ENCODE measurements at places on chromosomes 2 and 18.
A peak's percentile ranks its signal among the peaks of the same experiment; 100 is the strongest.

DNA sequence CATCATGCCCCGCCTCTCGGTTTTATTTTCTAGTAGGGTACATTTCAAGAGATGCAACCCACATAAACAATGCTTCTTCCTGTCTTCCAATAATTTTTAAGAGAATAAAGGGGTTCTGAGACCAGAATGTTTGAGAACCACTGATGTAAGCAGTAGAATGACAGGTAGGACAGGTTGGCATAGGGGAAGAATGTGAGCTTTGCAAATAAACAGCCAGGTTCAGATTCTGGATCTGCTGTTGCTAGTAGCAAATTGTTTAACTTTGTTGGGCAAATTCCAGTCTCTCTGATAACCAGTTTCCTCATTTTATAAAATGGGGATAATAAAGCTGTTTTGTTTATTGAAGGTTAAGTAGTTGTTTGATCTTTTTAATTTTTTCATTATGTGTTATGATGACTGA, 32.8 kb downstream of the SOCS6 start:
- DNase-seq = no peak

- DNase-seq = no peak
Observed at GRCh38 chr2:79771493-79771892, 258.6 kb downstream of the CTNNA2 start.

- no peak for DNase-seq
Observed at GRCh38 chr2:236107536-236107935, 60.6 kb downstream of the GBX2 start.

DNA sequence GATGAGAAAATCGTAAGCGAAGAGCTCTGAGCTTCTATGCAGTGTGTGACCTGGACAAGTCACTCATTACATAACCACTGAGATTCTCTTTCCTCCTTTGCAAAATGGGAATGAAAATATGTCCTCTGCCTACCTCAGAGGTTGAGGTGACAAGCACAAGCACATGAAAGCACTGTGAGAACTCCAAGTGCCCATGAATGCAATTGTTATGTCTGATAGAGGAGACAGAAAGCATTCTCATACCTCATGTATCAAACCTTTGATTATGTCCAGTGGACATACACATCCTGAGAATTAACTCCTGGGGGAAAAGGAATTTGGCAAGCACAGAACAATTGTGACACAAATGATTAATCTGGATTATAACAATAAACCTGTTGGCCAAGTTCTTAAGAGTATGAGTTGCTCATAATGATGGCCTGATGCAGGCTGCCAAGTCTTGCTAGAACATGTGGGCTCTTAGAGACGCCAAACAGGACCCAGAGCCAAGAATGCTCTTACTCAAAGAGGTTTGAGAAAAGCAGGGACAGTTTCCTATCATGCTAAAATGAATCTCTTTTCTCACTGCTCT, 8.5 kb upstream of the RMDN2 start:
- no peak for DNase-seq

DNA sequence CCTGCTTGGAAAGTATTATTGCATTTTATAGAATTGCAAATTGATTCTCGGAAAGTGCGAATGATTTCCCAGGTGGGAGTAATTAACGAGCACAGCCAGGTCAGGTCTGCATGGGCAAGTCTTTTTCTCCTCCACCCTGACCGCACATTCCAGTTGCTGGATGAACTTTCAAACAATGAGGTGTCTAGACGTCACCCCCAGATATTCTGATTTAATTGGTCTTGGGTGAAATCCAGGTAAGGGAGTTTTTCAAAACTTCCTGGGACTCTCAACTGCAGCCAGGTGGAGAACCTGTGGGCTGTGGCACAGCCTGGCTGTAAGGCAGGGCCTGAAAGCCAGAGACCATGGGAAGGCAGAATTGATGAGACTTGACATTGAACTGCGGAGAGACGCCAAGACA, 15.9 kb upstream of the RNF152 start:
- no peak for DNase-seq

DNA sequence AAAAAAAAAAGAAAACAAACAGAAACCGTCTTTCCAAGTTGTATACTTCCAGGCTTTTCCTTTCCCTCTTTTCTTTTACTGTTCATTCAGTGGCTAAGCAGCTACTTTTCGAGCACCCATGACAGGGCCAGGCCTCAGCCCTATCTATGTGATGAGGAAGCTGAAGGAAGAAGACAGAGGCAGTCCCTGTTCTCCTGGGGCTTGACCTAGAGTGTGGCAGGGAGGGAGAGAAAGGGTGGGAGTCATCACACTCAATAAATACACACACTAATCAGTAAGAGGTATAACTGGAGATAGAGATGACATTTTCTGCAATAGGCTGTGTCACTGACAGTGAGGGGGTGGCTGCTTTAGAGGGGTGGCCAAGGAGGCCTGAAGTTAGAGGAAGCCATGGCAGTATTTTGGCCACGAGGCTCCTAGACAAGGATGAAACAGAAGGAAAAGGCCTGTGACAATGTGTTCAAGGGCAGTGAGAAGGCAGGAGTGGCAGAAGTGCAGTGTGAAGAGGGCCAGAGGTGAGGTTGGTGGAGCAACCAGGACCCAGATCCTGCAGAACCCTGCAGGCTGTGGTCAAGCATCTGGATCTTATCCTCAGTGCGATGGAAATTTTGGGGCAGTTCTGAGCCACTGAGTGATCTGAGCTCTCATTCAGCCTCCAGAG, 131.8 kb upstream of the TTC39C start:
- no peak for DNase-seq

GRCh38 chr2:38264396-38265221, 112.5 kb downstream of the ATL2 start:
- DNase-seq = no peak

DNA sequence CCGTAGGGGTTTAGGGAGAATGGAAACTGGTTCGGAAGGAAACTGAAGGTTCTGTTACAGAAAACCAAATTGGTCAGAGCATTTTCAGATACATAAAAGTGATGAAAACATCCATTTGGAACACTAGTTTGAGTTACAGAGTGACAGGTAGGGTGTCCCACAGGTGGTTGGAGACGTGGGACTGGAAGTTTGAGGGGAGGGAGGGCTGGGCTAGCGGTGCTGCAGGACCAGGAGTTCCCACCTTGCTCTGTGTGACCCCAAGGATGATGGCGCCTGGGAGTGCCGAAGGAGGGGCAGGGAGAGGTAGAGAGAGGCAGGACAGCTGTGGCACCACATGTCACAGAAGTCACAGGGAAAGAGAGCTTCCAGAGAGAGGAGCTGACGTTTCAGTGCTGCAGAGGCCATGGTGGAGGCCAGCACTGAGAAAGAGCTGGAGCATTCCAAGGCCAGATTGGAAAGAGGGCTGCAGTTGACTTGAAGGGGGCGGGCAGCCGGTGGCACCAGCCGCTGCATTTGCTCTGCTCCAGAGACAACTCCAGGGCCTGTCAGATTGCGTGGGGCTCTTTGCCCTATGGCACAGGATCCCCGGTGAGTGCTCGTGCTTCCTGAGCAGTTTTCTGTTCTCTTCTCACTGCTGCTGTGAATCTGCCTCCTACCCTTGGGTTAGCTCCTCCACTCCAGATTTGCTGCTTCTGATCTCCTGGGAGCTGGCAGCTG, 56.2 kb upstream of the FOSL2 start:
- DNase-seq = no peak

DNA sequence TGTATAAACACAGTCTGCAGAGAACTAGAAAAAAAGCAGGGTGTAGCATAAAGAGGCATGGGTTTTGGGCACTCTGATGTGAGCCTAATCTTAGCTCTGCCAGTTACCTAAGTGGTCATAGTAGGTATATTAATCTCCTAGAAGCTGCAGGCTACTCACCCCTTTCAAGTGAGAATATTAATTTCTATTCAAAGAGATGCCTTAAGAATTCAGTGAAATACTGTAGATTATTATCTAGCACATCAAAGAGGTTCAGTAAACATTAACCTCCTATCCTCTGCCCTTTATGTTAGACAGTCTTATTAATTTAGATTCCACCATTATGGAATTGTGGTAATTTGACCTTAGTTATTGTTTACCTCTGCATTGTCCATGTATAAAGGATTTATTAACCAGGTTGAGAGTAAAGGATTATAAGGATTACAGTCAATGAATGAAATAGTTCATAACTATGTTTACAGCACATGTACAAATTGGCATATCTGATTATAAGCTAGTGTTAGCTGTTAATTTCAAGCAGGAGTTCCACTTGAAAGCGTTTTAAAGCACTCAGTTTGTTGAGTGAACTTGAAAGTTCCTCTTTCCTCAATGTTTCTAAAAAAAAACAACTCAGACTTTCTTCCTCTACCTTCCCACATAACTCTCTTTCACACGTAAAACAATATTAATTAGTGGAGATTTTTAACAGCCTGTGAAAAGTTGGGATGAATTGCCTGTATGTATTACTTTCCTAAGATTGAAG, 150.6 kb upstream of the EPC2 start:
- no peak for DNase-seq

- no peak for DNase-seq
Observed at GRCh38 chr2:174779361-174779928, 15.2 kb upstream of the CHRNA1 start.

GRCh38 chr2:175207741-175208438, 26.4 kb upstream of the ATP5MC3 start:
- no peak for DNase-seq

- no peak for DNase-seq
Observed at GRCh38 chr2:190468814-190469569, 60.8 kb downstream of the MFSD6 start.

DNA sequence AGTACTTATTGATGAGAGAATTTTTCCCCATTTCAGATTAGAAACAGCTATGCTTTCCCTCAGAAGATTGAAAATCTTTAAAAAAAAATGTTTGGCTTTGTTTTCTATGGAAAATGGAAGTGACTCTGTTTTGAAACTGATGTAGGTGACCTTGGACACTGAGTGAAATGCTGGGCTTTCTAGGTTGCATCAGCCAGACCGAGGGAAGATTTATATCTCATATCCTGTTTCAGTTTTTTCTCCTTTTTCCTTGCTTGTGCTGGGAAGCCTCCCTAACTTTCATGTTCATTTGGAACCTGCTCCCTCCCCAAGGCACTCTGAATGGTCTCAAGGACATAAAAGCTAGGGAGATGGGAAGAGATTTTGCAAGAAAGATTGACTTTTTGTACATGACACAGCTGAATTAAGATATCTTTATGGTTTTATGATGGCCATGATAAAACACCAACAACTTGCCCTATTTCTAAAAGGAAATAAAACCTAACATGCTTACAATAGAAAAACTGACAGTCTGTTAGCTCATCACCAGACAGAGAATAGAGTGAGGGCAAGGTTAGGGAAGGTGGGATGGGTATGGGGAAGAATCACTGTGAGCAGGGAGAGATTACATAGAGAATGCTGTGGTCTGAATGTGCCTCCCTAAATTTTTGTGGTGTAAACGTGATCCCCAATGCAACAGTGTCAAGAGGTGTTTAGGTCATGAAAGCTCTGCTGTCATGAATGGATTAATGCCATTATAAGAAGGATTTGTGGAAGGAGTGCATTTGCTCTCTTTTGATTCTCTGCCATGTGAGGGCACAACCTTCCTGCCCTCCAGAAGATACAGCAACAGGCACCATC, 249.7 kb downstream of the TPGS2 start:
- DNase-seq = no peak

- no peak for DNase-seq
Observed at GRCh38 chr18:34841891-34842290, 131.8 kb downstream of the DTNA start.

DNA sequence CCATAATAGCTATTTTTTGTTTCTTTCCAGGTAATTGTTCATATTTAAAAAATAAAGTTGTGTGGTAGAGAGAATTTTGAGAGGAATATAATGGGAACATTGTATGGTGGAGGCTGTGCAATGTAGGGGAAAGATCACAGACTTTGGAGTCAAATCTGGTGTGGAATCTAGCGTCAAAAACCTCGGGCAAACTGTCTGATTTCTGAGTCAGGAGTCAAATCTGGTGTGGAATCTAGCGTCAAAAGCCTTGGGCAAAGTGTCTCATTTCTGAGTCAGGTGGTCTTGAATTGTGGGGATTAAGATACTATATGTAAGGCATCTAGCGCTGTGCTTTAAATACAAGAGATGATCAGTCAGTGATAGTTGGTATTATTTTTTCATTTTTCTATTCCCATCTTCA, 5.1 kb downstream of the PTPN4 start:
- no peak for DNase-seq

DNA sequence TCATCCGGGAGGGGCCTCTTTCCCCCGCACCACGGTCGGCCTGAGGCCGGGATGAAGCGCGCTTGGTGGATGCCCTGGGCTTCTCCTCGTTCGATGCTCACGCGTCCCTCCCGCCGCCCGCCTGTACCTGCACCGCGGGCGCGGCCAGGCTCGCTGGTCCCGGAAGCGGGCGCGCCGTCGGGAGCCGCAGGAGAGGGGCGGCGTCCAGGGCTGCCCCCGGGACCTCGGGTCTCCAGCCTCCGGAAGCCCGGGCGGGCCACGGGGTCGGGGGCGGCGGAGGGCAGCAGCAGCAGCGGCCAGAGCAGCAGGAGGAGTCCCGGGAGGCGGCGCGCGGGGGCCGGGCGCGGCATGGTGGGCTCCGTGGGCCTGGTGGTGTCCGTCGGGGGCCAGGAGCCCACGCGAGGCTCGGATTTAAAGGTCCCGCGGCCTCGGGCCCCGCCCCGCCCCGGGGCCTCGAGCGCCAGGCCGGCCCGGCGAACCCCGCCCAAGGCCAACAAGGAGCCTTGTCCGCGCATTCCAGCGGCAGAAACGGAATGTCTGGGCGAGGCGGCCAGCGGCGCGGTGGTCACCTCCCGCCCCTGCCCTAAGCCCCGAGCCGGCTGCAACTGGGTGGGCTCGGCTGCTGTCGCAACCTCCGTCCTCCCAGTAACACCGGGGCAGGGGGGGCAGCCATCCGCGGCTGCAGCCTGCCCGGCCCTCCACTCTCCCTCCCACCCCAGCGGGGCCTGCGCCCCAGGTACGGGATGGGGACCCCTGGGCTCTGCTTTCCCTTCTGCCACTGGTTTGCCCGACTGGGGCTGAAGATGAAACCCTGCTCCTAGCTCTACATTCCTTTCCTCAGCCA, at the start of gene MATN3:
MATN3 (minus strand) TSS at position 387 of the 844 bp plus-strand sequence; CDS start at position 350, 37 bp downstream.
- DNase-seq = no peak

DNA sequence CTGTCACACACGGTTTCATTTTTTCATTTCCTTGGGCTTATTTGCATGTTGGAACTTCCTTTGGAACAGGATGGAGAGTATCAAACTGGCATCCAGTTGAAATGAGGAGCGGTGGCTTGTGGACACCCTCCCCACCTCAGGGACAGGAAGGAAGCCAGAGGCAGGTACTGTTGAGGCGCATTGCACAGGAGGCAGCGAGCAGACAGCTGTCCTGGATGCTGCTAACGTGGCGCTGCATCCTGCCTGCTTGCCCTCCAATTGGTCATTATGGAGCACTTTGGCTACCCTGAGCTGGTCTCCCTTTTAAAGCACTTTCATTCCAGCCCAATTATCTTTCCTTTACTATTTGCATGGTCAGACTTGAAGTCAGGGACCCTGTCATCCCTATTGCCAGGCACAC, 80.7 kb upstream of the ITGA4 start:
- DNase-seq = no peak

- DNase-seq = no peak
Observed at GRCh38 chr2:150742094-150742493, 254.6 kb upstream of the RND3 start.

- DNase-seq = no peak
Observed at GRCh38 chr18:75293591-75293990, 83.0 kb downstream of the TSHZ1 start.

GRCh38 chr2:238099714-238100048, 459 bp upstream of the ESPNL start:
- DNase-seq = no peak

GRCh38 chr2:16629770-16630169, 35.9 kb downstream of the CYRIA start:
- DNase-seq = no peak

- DNase-seq = peak; percentile 11
Observed at GRCh38 chr2:172226244-172227061, 123.8 kb upstream of the DLX2 start.

GRCh38 chr18:74709452-74709851, 111.8 kb downstream of the ZNF407 start:
- DNase-seq = no peak

GRCh38 chr2:121788685-121789084, 33.2 kb downstream of the TSN start:
- DNase-seq = no peak
